ENCODE measurements at places on chromosomes 7 and 10.
A peak's percentile ranks its signal among the peaks of the same experiment; 100 is the strongest.

- no peak for DNase-seq
These were observed 126.9 kb upstream of the EFCAB10 start for GRCh38 chr7:105707967-105708762.

- DNase-seq = no peak
These were observed 4.1 kb downstream of the TRIM8 start for GRCh38 chr10:102648269-102648888.

GRCh38 chr7:107712896-107713295, 31.0 kb upstream of the CBLL1 start:
- DNase-seq = no peak

DNA sequence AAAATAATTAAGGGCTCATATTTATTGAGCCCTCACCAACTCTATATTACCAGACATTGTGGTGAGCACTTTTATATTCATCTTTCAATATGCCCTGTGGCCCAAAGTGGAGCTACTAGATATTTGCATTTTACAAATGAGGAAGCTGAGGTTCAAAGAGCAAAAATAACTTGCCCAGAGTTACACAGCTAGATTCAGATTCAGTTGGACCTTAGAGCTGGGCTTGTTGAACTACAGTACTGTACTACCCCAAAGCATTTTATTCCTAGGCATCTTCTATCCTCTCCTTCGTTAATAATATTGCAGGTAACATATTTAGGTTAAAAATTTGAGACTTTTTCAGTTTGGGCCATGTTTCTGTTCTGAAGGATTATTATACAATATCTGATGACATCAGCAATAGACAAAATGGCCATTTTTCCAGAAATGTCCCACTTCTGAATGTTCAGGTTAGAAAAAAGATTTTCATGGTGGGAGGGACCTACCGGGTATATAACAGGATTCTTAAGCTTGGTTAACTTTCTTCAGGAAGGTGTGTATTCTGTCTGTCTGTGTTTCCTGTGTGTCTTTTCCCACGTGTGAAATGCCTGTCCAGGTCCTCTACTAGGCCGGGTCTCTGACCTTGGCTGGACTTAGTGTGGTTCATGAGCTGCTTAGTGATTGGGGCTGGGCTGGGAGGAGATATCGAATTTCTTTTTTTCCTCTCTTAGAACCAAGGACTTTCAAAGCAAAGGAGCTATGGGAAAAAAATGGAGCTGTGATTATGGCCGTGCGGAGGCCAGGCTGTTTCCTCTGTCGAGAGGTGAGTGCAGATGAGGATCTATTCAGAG, 13.6 kb downstream of the PRXL2A start:
- DNase-seq = no peak

- DNase-seq = no peak
These were observed 46.7 kb downstream of the PALS2 start for GRCh38 chr7:24619978-24620377.

GRCh38 chr7:44267719-44268421, 57.5 kb downstream of the CAMK2B start:
- DNase-seq = no peak

DNA sequence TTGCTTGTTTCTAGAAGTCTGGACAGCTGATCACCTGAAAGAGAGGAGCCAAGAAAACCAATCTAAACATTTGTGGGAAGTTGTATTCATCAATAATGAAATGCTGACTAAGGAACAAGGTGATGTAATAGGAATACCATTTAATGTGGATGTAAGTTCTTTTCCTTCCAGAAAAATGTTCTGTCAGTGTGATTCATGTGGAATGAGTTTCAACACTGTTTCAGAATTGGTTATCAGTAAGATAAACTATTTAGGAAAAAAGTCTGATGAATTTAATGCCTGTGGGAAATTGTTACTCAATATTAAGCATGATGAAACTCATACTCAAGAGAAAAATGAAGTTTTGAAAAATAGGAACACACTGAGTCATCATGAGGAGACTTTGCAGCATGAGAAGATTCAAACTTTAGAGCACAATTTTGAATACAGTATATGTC, 39.8 kb upstream of the ZNF37A start:
- no peak for DNase-seq

DNA sequence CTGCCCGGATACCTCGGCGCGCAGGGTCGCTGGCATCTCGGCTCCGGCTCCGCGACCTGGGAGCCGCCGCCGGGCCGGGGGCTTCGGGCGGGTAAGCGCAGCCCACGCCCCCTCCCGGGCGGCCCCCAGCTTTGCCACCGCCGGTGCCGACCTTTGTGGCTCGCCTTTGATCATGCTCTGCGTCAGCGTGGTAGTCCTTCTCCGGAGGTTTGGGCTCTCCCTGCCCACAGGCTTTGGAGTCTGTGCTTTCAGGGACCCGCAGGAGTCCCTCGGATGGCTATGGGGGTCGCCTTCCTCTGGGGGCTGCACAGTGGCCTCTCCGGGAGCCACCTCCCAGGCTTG, 7.3 kb downstream of the ATP6V1F start:
- no peak for DNase-seq

GRCh38 chr7:143223784-143224183, 1.9 kb downstream of the TAS2R40 start:
- DNase-seq = no peak

- no peak for DNase-seq
These were observed 30.9 kb upstream of the AKR1C2 start for GRCh38 chr10:5034588-5034987.

DNA sequence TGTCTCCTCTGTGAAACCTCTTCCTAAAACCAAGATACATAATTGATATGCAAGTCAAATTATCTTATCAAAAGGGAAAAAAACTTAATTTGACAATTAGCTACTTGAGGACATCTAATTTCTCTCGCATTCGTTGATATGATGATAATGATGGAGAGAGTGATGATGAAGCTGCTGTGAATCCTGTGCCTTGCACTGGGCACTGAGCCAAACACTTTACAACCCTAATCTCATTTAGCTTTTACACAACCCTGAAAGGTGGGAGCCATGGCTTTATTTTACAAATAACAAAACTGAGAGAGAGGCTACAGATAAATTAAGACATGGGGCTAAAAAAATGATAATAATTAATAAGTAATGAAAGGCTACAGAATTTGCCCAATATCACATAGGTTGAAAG, 176.0 kb downstream of the NOC3L start:
- no peak for DNase-seq

- no peak for DNase-seq
These were observed 50.2 kb downstream of the TLL2 start for GRCh38 chr10:96463562-96463961.

DNA sequence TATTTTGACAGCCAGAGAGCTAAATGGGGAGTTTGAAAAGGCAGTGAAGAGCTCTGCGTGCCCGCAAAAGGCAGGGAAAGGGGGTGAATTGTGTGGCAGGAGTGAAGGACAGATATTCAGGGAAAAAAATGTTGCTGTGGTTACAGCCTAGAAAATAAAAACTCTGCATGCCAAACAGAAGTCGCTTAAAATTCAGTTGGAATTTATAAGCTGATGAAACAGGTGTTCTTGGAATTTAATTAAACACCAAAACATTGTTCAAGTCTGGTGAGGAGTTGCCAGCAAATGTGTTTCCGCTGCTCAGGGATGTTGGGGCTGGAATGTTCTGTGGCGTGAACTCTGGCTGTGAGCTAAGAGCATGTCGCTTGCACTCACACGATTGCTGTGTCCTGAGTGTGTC, 169.3 kb downstream of the ADRA2A start:
- DNase-seq = no peak

- no peak for DNase-seq
These were observed 4.7 kb downstream of the CLCN1 start for GRCh38 chr7:143320620-143321019.

DNA sequence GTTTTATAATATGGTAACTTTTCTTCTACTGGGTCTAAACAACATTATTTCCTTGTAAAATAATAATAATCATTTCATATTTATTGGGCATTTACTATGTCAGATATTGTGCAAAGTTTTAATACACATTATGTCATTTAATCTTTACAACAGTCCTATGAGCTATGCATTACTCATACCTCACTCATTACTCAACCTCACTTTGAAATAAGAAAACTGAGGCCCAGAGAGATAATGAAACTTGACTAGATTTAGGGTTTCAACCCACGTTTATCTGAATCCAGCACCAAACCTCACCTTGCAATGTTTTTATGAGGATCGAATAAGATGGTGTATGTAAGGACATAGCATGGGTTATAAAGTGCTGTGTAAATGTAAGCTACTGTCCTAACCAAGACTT, 153.2 kb upstream of the SLC13A1 start:
- no peak for DNase-seq

GRCh38 chr7:85664341-85664740, 477.5 kb upstream of the SEMA3D start:
- DNase-seq = no peak

- no peak for DNase-seq
These were observed 37.9 kb upstream of the LRRN3 start for GRCh38 chr7:111053035-111053434.

DNA sequence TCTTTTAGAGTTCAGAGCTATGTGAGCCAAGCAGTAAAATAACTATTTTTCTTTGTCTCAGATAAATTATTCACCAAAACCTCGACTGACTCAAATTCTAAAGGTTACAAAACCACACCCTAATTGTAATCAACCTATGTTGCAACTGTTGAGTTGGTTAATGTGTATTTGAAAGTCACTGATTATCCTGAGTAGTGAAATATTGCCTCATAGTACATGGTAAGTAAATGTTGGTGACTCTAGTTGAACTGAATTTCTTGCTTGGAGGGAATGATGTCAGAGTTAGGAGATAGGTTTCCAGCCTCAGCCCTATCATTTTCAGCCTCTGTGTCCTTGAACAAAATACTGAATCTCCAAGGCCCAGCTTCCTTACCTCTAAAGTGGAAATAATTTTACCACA, 3.0 kb upstream of the CYP2C18 start:
- no peak for DNase-seq

DNA sequence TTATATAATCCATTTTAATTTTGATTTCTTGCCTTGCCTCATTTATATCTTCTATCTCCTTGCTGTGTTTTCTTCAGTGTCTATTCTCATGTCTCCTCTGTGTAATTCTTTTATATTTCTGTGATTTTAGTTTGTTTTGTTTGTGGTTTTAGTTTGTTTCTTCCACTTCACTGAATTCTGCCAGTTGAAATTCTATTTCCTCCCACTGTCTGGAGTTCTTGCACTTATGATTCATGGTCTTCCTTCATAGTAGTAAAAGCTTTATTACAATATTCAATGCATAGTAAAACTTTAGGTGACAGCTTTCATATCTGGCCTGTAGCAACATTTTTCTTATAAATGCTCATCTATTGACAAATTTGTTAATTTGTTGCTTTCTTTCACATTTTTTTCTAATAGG, 113.3 kb downstream of the MAGI2 start:
- no peak for DNase-seq

DNA sequence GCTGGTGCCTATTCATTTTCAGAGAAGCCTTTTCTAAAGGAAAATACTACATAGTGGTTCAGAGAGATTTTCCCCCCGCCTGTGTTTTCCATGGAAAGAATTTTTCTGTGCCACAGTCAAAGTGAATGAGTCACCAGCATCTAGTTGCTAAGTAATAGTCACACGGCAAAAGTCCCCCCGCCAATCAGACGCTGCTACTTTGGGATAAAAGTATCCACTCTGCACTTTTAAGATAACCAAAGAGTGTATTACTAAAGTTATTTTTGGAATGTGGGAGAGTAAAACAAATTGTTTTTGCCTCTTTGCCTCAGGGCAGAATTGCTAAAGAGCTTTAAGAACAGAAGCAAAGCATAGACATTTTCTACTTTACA, 23.5 kb downstream of the ABLIM1 start:
- DNase-seq = peak; percentile 59

DNA sequence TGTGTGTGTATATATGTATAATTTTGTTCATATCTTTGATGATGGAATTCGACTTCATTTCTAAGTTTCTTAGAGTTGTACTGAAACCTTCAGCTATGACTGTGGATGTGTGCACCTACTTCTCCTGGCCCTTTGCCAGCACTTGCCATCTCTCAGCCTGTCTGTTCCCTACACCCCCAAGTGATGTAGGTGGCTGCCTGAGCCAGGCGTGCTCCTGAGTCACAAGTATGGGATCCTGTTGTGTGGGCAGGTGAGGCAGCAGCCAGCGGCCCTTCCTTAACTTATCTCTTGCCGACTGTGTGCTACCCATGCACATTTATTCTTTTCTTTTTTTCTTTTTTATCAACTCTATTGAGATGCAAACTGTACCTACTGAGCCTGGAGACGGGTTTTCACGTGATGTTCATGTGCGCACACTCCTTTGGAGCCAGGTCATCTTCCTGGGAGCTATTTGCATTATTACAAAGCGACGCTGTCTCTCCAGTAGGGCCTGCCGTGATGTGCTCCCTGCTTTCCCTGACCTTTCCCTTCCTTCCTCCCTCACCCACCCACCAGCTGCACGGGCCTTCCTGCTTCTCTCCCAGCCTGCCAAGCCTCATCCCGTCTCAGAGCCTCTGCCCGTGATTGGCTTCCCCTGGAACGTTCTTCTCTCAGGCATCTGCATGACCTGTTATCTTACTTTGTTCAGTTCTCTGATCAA, 31.3 kb upstream of the GALNT11 start:
- DNase-seq = no peak

DNA sequence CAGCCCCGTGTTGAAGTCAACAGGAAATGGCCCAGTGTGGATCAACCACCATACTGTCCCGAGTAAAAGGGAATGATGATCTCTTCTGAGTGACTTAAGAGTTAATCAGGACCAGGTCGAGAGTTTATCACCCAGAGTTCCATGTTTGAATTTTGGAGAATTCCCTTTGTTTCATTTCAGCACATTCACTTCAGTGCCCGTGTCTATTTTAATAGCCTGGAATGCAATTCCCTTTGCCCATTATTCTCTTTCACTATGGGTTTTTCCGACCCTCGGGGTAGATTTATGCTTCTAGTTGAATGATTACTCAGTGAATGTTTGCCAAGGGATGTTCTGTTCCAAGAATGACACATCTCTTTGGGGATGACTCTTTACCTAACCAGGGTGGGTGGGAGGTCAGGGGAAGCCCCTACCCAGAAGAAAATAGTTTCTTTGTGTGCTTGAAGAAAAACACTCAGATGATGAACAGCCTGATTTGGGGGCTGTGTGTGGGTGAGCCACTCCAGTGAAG, 594.9 kb downstream of the INHBA start:
- no peak for DNase-seq

GRCh38 chr10:69902835-69903535, 101.3 kb downstream of the COL13A1 start:
- DNase-seq = peak; percentile 49

DNA sequence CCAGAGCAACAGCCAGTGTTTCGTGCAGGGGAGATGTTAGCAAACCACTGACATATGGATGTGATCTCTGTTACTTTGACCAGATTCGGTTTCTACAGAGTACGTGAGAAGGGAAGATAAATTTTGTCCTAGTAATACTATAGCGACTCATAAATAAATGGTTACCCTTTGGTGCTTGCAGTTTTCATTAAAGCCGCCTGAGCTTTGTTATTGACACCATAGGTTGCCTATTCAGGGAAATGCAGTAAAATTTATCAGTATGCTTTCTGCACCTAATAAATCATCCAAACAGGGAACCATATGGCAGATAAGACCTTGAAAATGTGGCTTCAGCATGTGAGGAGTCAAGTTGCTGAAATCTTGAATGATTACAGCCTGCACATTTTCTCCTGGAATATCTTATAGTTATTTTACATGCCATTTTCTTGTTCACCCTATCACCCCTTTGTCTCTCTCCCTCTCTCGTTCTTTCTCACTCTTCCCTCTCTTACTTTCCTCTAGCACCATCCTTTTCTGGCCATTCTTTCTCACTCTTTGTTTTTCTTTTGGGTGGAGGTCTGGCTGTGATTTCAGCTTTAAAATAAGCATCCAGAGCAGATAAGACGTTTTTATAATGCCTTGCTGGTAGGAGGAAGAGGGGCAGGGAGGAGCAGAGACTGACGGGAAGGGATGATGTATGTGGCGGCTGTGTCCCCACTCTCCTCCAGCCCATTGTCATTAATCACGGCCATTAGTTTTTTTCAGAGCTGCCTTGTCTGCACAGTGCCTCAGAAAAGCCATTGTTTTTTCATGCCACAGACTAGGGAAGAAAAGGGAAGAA, 182.5 kb downstream of the LRMDA start:
- no peak for DNase-seq
